ENCODE measurements at places on chromosomes 1 and 21.

DNA sequence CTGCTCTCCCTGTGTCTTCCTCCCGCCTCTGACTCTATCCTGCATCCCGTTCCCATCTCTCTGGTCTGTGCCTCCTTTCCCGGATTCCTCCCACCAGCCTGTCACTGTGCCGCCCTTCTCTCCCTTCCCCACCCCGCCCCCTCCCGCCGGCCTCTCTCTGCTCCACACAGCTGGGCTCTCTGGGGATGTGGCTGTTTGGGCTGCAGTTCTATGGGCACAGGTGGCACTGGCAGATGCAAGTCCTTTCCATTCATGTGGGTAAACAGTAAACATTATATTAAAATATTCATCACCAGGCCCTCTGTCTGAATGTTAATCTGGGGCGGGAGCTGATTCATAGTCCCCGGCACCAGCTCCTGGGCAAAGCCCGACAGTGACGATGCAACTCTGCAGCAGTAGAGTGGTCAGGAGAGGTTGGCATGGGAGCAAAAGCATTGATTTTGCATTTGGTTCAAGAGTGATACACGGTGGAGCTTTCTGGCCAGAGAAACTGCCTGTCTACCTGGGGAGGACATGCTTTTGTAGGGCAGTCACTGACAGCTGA lies 249.3 kb downstream of the TNR start:
- no peak for DNase-seq

- DNase-seq, result no peak
Measured at GRCh38 chr1:80066060-80066459, 1059.5 kb upstream of the ADGRL4 start.

DNA sequence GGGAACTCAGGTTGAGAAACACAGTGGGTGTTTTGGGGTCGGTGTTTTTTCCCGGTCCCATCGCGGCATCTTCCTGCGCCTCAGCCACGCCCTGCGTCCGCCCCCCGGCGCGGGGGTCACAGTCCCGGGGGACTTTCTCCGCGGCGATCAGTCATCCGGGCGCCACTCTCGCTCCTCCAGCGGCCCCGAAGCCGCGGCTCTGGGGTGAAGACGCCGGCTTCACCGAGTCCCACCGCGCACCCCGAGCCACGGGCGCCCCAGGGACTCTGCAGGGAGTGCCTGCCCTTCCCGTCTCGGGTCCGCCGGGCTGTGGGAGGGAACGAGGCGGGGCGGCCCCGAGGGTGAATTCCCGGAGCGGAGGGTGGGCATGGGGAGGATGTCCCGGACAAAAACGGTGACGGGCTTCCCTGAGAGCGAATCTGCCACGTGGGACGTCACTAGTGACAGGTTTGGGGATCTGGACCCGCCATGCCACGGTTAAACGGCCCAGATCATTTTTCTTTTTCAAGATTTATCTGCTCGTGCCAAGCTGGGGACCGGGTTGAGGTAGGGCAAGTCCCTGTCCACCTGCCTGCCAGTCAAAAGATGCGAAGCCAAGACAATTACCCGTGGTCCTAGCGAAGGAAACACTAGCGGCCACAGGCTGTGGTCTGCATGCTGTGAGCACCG lies 717 bp upstream of the BATF3 start:
- peak; percentile 70 for DNase-seq

DNA sequence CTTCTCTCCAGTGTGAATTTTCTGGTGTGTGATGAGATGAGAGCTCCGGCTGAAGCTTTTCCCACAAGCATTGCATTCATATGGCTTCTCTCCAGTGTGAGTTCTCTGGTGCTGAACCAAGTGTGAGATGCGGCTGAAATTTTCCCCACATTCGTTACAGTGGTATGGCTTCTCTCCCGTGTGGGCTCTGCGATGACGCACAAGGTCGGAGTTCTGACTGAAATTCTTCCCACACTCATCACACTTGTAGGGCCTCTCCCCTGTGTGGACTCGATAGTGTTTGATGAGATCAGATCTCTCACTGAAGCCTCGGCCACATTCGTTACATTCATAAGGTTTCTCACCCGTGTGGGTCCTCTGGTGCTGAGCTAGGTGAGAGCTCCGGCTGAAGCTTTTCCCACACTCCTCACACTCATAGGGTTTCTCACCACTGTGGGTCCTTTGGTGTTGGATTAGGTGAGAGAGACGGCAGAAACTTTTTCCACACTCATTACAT lies 7.4 kb downstream of the ZNF436 start:
- no peak for DNase-seq

GRCh38 chr1:203462878-203463277 lies 12.7 kb upstream of the PRELP start:
- no peak for DNase-seq

DNA sequence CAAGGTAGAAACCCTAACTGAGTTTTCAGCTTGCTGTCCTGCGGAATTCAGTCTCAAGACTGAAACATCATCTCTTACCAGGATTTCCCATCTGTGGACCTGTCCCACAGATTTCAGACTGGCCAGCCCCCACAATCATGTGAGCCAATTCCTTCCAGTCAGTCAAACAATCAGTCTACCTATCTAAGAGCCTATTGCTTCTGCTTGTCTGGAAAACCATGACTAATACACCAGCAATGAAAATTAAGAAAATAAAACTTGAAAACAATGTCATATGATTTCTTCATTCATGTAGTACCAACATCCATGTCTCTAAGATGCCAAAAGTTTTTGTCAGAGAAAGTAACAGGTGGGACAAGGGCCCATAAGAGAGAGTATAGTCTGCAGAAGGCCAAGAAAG lies 57.6 kb upstream of the CRB1 start:
- no peak for DNase-seq

DNA sequence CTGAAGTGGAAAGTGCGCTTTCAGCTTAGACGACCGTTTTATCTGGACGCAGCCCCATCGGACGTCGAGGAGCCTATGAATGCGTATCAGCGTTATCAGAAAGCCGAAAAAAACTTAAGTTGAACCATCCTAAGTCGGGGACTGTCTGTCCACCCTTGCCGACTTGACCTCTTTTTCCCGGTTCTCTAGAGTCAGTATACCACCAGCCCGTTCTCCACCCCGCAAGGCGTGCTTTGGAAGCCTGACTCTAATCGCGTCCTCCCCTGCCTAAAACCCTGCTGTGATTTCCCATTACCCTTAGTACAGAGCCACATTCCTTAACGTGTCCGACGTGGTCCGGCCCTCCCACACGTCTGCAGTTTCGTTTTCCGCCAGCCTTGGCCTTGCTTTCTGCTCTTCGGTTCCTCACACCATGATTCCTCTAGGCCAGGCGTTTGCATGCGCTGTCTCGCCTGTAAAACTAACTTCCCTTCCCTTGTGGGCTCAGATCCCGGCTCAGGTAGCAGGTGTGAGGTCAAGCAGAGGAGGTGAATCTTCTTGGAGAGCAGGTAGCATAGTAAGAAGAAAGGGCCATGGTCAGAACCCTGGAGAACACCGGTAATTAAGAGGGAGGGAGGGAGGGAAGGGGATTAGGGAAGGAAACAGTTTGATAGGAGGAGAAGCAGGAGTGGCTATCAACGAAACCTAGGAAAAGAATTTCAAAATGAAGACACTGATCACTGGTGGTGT lies 865 bp downstream of the ADPRS start:
- no peak for DNase-seq

GRCh38 chr1:173297798-173298391 lies 90.8 kb upstream of the TNFSF4 start:
- peak; percentile 30 for DNase-seq

DNA sequence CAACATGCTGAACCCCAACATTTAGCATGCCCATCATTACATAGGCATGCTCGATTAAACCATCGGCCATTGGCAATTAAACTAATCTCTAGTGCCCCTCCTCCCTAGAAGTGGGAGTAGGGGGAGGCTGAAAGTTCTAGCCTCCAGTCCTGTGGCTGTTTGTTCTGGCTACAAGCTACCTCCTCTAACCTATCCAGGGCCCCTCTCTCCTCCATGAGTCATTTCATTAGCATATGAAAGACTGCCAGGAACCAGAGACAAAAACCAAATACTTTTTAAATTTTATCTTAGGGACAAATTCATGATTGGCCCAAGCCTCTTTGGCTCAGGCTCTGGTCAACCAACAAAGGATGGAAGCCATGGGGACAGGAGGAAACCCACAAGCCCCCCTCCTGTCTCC lies 231.1 kb downstream of the CACNA1E start:
- DNase-seq, result no peak

DNA sequence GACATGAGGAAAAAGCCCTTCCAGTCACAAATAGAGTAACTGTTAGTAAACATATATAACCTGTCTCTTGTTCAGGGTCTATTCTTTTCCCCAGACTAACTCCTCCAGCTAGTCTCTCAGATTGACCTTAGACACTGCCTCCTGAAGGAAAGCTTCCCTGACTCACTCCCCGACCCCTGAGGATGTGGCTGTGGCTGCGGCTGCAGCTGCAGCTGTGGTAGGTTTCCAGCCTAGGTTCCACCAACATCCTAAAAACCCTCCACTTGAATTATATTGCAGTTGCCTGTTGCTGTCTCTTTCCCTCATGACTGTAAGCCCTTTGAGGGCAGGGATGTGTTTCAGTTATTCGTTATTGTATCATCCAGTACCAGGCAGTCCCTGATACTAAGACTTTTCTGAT lies 132.9 kb upstream of the C1orf21 start:
- DNase-seq, result no peak

- no peak for DNase-seq
Measured at GRCh38 chr1:174724219-174724618, 275.5 kb upstream of the CACYBP start.

DNA sequence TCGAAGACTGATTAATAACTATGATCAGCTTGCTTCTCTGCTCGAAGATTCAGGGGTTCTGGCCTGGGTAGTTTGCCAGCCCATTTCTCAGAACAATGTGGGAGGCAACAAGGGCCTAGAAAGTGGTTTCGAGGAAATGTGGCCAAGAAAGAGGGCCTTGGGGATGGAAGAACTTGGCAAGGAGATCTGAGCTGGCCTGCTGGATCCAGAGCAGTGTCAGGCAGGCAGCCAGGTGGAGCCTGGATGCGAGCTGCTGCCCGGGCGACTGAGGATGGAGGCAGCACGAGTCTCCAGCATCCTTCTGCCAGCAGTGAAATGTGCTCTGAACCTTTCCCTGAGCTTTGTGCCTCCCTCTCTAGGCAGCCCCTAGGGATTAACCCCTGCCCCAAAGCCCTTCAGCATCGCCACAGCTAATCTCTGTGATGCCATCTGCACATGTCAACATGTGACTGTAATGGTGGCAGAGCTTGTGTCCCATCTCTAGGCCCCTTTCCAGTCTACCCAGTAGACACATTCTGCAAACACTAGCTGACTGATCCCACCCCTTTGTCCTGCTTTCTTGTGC lies 61.0 kb upstream of the NEK2 start:
- no peak for DNase-seq

GRCh38 chr1:35574125-35574654 lies 1.1 kb downstream of the TFAP2E start:
- DNase-seq, result no peak

DNA sequence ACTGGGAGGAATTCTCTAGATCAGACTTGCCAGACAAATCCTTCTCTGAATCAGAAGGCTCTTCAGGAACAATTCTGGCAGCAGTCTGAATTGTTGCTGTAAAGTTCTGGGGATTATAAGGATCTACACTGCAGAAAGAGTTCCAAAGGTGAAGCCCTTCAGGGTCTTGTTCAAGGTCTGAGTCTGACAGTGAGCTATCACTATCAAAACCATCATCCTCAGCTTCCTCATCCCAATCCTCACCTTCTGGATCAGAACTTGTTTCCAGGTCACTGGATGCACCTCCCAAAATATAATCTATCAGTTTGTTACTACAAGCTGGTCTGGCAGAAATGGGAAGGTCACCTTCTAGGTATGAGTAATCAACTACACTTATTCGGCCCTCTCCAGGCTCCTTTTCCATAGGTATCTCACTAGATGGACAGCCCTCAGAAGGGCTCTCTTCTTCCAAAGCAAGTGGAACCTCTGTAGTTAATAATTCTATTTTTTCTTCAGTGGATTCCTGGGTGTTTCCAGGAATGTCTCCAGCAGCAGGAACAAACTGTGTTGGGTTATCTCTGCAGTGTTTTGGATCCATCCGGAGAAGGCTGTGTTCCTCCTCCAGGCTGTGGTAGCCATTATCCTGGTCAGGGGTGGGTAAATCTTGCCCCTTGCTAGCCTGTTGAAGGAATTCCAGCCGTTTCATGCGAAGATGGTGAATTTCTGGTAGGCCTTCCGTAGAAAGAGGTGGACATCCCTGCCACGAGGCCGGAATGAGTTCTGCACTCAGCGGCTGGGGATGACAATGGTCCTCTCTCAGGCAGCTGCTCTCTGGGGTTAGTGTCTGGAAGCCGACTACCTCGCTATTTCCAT lies 1.6 kb downstream of the PPP1R15B start:
- no peak for DNase-seq

GRCh38 chr1:174217248-174217647 lies 57.9 kb downstream of the RABGAP1L start:
- no peak for DNase-seq

GRCh38 chr1:2948001-2948750 lies 73.1 kb upstream of the ACTRT2 start:
- no peak for DNase-seq

DNA sequence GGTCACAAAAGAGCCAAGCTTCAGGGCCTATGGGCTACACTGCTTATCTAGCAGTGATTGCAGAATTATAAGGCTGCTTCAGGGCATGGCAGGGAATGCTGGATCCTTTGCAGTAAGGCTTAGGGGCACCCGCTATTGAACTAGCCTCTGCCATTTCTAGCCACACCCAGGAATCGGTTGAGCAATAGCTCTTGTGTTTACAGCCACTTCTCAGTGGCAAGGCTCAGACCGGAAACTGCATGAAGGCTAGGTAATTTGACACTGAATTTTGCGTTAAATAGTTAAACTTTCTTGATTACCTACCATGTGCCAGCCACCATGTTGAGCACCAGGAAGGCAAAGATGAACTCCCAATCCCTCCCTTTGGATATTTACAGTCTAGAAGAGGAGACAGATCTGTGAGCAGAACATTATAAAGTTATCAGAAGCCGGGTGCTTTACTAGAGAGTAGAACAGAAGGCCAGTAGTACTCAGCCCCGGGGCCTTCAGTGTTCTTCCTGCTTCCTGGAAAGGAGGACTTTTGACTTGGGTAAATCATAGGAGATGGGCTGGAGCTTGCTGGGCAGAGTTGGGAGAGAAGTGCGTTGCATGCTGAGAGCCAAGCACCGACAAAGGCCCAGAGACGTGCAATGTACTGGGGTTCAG lies 98.6 kb upstream of the LPGAT1 start:
- no peak for DNase-seq

GRCh38 chr21:33801424-33802405 lies 113.9 kb downstream of the ATP5PO start:
- DNase-seq, result no peak

- DNase-seq, result no peak
Measured at GRCh38 chr1:40404670-40405462, 31.3 kb downstream of the SMAP2 start.

GRCh38 chr1:206545351-206545750 lies 38.0 kb downstream of the RASSF5 start:
- no peak for DNase-seq
